ENCODE measurements at places on chromosomes 12 and 14.

- no peak for DNase-seq
Measured at GRCh38 chr14:69043596-69044260, 64.6 kb upstream of the ACTN1 start.

DNA sequence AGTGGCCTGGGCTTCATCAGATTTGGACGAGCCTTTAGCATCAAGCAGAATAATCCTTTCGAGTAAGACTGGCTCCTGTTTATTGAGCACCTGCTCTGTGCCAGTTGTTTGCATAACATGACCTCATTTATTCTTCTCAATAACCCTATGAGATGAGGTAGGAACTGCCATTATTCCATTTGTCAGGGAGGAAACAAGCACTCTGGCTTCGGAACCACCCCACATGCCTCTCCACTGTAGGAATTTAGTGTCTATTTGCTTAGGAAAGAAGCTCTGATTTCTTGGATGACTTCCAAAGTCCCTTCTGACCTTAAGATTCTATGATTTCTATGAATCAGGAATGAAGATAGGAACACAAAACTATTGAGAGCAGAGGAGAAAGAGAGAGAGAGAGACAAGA is 11.0 kb downstream of the SAMD4A start:
- DNase-seq: no peak

GRCh38 chr12:52515319-52515646 is 4.9 kb downstream of the KRT5 start:
- no peak for DNase-seq

DNA sequence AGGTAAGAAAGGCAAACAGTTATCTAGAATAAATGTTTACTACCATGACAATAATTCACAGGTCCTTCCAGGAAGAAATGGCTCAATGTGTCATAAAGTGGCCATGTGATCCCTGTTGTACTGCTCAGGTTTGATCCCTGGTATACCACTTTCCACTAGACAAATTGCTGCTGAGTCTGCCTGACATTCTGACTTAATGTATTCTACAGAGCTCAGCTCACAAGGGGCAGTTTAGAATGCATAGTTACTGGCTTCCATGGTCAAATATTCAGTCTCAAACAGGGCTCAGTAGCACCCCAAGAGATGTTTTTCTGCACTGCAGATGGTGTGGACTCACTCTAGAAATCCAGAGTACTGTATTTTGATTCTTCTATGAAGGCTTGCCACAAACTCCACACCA is 21.8 kb downstream of the TSHR start:
- no peak for DNase-seq

DNA sequence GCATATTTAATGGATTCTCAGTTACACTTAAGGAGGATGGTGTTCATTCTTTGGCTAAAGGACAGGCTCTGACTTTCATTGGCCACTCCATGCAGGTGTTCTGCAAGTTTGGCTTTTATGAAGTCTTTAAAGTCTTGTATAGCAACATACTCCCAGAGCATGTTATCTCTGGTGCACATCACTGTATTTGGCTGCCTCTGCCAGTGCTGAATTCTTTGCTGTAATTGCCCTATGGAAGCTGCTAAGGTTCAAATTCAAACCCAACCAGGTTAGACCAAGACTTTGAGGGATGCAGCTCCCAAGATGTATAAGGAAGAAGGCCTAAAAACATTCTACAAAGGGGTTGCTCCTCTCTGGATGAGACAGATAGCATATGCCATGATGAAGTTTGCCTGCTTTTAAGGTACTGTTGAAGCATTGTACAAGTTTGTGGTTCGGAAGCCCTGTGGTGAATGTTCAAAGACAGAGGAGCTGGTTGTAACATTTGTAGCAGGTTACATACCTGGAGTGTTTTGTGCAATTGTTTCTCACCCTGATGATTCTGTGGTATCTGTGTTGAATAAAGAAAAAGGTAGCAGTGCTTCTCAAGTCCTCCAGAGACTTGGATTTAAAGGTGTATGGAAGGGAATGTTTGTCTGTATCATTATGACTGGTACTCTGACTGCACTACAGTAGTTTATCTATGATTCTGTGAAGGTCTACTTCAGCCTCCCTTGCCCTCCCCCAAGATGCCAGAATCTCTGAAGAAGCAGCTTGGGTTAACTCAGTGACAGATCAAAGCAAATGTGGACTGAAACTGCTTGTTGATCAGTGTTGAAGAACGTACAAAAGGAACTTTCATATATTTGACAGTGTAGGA is 19.4 kb downstream of the TMEM116 start:
- DNase-seq: no peak

DNA sequence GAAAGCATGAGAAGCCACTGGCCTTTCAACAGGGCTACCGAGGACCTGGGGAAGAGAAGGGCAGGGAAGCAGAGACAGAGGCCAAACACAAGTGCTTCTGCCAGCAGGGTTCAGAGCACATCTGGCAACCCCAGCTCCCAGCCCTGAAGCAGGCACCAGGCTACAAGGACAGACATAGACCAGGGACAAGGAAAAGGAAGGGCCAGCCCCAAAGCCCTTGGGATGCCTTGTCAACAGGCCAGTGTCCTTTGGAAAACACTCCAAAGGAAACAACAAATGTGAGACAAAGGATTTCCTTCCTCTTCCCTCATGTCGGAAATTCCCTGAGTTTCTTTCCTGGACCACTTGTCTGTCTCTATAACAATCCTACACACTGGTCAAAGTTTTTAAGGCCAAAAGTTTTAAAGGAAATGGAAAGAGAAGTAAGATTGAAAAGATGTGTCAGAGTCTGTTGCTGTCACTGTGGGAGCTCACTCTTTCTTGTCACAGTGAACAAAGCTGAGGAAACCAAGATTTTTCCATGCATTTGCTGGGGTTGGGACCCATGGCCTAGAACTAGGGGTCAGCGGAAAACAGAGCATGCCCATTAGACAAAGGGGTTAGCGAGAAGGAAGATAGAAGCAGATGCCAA is 59.4 kb downstream of the TTC9 start:
- DNase-seq: no peak
